CD4-positive, alpha-beta memory T cell (primary cell): ENCODE measurements at places on chromosomes 1 and 21.

DNA sequence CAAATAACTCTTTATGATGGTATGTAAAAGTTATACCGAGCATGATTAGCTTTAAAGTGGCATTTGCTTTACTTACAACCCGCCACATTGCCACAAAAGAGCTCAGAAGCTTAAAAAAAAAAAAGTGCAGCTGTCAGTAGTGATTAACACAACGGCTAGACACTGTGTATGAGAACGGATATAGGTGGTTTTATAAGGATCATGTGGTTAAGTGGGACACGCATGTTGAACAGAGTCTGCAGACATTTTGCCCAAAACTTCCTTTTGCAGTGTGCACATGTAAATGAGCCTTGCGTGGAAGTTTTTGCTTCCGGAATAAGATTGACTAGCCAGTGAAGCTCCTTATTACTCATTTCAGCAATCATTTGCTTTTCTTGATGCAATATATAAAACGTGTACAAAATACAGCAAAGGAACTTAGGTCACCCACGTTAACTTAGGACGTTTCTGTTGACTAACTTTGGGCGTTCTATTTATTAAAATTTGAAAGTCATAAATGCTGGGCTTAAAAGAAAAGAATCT lies 58.7 kb upstream of the RGS1 start:
- DNase-seq: peak; percentile 84
- peaks cover 28% of the 10 kb centered on the region for H3K4me1 ChIP-seq
- no peaks in the 10 kb centered on the region for H3K36me3 ChIP-seq
- no peaks in the 10 kb centered on the region for H3K27me3 ChIP-seq
- H3K27ac ChIP-seq: peak overlapping the region; percentile 35

GRCh38 chr1:228058172-228058948 lies 24.1 kb upstream of the ARF1 start:
- peaks cover 16% of the 10 kb centered on the region for H3K27me3 ChIP-seq
- no peak overlapping the region for H3K27ac ChIP-seq
- H3K4me3 ChIP-seq: peak overlapping the region; percentile 55
- H3K36me3 ChIP-seq: no peaks in the 10 kb centered on the region
- H3K4me1 ChIP-seq: peaks cover 24% of the 10 kb centered on the region

DNA sequence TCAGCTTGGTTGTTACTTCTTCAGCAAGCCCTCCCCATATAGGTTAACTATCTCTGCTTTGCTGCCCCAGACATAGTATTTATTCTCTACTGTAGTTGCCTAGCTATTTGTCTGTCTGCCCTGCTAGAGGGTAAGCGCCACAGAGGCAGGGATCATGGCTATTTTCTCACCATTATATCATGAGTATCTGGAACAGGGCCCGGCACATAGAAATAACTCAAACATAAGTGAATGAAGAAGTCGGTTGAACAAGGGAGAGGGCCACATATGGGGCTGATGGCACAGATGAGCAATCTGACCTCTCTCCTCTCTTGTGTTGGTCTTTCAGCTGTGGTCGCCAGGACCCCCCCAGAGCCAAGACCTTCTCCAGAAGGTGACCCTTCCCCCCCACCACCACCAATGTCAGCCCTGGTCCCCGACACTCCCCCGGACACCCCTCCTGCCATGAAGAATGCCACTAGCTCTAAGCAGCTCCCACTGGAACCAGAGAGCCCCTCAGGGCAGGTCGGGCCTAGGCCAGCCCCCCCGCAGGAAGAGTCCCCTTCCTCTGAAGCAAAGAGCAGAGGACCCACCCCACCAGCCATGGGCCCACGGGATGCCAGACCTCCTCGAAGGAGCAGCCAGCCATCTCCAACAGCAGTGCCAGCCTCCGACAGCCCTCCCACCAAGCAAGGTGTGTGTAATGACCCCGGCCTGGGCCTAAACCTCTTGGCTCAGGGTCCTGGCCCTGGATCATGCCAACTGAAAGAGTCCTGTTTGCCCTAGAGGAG lies 14.9 kb downstream of the MAP7D1 start:
- no peak overlapping the region for H3K27ac ChIP-seq
- no peak overlapping the region for H3K4me3 ChIP-seq
- peaks cover 64% of the 10 kb centered on the region for H3K36me3 ChIP-seq
- no peaks in the 10 kb centered on the region for H3K27me3 ChIP-seq
- H3K4me1 ChIP-seq: peaks cover 18% of the 10 kb centered on the region

DNA sequence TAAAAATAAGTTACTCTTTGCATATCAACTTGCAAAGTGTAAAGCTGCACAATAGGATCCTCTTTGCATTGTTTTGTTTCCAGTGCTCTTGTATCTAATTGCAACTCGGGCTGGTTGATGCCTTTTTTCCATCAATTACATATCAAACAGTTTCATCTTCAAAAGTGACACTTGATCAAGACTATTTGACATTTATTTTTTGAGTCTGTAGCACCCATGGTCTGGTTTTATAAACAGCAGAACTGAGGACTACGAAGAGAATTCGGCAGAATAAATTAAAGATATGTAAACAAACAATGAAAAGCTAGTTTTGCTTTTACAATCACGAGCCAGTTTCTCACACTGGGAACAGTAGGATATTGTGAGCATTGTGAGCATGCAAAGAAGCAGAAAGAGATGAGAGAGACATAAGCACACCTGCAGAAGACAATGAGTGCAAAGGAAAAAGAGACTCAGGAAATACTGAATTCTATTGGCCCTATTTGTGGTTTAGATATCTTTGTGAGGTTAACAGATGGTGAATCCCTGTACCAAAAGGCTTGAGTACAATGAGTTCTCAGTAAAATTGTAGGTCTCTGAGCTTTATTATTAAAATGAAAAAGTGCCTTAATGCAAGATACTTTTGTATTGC lies 45.4 kb downstream of the RPL5 start:
- DNase-seq: no peak
- H3K4me1 ChIP-seq: peaks cover 36% of the 10 kb centered on the region
- H3K27me3 ChIP-seq: no peaks in the 10 kb centered on the region
- no peak overlapping the region for H3K27ac ChIP-seq
- H3K4me3 ChIP-seq: no peak overlapping the region
